H1 (cell line): ENCODE measurements at places on chromosomes 6 and 20. TPM values are rescaled to one million over a fixed set of nuclear protein-coding genes. Genes with fewer than 3 reads are reported as not detected.

GRCh38 chr6:75183099-75183541, 22.7 kb downstream of the COL12A1 start:
- no peak overlapping the region for H3K27ac ChIP-seq
- H3K36me3 ChIP-seq: no peaks in the 10 kb centered on the region
- no peak for DNase-seq
- H3K4me3 ChIP-seq: no peak overlapping the region
- H3K4me1 ChIP-seq: no peaks in the 10 kb centered on the region
- H3K27me3 ChIP-seq: no peaks in the 10 kb centered on the region

DNA sequence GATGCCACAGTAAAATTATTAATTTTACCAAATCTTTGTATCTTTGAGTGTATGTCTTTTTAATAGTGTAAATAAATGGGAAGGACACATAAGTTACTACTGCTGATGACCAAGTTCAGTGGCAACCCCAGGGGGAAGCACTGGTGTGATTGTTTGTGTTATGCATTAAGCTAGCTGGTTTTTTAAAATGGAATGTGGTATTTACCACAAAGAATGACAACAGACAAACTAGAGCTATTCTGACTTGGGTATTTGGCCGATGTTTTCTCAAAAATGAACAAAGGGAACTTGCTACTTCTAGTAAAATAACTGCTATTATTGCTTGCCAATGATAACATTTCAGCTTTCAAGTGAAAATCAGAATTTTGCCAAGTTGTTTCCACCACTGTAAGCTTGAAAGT, 2.9 kb downstream of the FNDC1 start:
- DNase-seq: no peak
- H3K27me3 ChIP-seq: peaks cover 64% of the 10 kb centered on the region
- peaks cover 5% of the 10 kb centered on the region for H3K4me1 ChIP-seq
- no peaks in the 10 kb centered on the region for H3K36me3 ChIP-seq
- H3K4me3 ChIP-seq: no peak overlapping the region
- H3K27ac ChIP-seq: no peak overlapping the region

DNA sequence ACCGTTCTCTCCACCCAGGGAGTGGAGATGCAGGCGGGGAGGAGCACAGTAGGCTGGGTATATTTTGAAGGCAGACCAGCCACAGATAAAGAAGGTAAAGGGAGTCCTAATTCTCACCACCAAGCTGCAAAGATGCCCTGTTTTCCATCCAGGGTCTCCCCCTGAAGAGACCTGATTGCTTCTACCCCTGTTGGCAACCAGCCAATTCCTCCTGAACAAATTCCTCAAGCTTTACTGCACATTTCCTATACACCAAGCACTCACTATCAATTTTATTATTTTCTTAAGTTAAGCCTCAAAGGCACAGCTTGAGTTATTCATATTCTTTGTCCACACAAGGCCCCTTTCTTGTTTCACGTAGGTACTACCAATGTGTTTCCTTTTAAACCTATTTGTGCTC, 214.4 kb downstream of the EYA2 start:
- H3K27me3 ChIP-seq: no peaks in the 10 kb centered on the region
- H3K36me3 ChIP-seq: no peaks in the 10 kb centered on the region
- no peak overlapping the region for H3K27ac ChIP-seq

GPX5 gene
- total RNA-seq: not detected in 2 replicates

PPARD gene
- 14.9 and 16.9 TPM in 2 replicates for total RNA-seq
